ENCODE measurements at places on chromosomes 1 and 21.
A peak's percentile ranks its signal among the peaks of the same experiment; 100 is the strongest.

- no peak for DNase-seq
Measured at GRCh38 chr1:58165073-58165472, 381.5 kb downstream of the OMA1 start.

- DNase-seq = no peak
Measured at GRCh38 chr1:108316545-108316944, 72.7 kb upstream of the NBPF4 start.

- peak; percentile 16 for DNase-seq
Measured at GRCh38 chr1:11138952-11139351, 39.3 kb upstream of the EXOSC10 start.

DNA sequence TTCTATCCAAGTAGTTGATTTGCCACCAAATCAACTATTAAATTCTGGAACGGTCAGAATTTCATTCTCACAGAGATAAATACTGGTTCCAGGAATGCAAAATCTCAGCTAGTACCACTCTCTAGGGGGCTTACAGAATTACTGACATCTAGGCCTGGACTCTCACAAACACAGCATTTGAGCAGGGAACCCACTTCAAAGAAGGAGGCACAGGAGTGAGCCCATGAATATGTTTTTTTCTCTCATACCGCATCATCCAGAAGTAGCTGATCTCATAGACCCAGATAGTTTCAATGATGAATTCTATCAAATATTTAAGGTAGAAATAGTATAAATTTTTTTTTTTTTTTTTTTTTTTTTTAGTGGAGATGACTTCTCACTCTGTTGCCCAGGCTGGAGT lies 32.1 kb downstream of the S1PR1 start:
- DNase-seq = no peak

GRCh38 chr1:240199758-240200645 lies 108.3 kb downstream of the FMN2 start:
- DNase-seq = no peak

- no peak for DNase-seq
Measured at GRCh38 chr1:19712928-19713327, 48.3 kb downstream of the HTR6 start.

DNA sequence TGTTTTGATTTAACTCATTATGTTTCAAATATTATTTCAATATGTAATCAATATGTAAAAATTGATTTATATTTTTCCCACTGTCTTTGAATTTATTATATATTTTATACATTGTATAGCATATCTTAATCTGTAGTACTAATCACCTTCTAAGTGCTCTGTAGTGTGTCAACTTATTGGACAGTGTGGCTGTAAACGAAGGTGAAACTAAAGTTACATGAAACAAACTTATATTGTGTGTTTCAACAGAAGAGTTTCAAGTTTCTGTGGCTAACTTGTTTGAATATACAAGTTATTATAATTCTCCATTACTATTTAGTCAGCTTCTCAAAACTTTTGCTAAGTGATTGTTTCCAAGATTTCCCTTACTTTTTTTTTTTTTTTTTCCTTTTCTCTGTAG lies 175.8 kb downstream of the DHRS3 start:
- no peak for DNase-seq

- peak; percentile 76 for DNase-seq
Measured at GRCh38 chr1:28374297-28374696, 4.8 kb downstream of the PHACTR4 start.

DNA sequence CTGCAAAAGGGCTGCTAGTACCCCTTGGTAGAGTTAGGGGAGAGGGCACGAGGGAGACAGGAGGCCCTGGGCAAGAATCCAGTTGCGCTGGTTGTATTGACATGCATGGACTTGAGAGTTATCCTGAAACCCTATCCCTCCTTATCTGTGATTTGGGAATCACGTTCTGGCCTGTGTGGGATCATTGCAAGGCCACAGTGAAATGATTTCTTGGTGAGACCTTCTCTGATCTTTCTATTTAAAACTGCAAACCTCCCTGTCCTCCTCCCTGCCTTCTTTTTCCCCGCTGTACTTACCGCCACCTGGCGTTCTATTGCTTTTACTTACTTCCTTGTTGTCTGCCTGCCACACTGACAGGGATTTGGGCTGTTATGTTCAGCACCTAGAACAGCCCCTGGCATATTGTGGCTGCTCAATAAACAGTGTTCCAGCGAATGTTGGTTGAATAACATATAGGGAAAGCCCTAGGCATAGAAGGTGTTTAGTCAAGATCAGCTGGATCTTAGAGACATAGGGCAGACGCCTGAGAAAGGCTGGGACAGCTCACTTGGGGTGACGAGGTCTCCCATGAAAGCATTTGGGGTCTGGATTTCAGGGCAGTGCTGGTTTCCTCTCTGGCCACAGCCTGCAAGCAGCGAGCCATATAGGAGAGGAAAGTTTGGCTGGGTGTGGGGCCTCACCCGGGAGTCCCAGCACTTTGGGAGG lies 25.6 kb downstream of the ALPL start:
- peak; percentile 37 for DNase-seq

DNA sequence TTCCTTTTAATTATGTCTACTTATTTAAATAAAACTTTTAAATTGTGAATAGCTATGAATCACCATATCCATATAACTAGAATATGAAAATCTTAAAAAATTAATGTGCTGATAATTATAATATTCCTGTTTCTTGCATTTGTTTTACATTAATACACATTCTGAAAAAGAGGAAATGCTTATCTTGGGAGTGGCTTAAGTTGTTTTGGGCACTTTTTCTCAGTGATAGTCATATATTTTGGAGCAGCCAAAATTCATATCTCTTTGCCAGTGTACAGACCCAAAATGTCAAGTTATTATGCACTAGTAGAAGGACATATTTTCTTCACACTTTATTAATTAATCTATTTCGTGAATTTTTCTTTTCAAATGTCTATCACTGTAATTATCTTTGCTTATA lies 838.5 kb downstream of the USP25 start:
- DNase-seq = no peak

Measured in fibroblast of skin of left quadriceps (primary cell).